Kidney (tissue), 22 donors: ENCODE measurements at places on chromosomes 13 and 19. TPM values are rescaled to one million over a fixed set of nuclear protein-coding genes. Genes with fewer than 3 reads are reported as not detected.

DNA sequence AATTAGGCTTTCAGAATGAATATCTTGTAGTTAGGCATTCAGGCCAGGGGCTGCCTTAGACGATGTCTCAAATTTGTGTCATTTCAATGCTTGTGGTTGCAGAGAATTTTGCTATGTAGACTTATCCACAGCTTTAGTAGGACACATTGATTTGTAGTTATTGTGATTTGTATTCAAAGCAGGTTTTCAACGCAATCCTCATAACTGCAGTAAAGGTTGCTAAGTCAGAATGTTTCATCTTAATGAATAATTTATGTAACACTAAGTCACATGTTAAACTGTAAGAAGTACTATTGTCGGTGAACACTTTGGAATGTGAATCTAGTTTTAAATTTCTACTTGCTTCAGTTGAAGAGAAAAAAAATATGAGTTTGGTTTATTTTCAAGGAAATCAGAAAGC, 1117.2 kb upstream of the SPRY2 start:
- H3K27me3 ChIP-seq = no peaks in the 10 kb centered on the region
- H3K27ac ChIP-seq = no peak overlapping the region
- H3K36me3 ChIP-seq = no peaks in the 10 kb centered on the region
- H3K4me3 ChIP-seq = no peak overlapping the region

Gene CPAMD8
- total RNA-seq = 64.1 TPM

- H3K36me3 ChIP-seq = no peaks in the 10 kb centered on the region
- no peaks in the 10 kb centered on the region for H3K27me3 ChIP-seq
- no peak overlapping the region for H3K4me3 ChIP-seq
- no peaks in the 10 kb centered on the region for H3K4me1 ChIP-seq
Observed at GRCh38 chr19:2341982-2342381, 13.5 kb downstream of the SPPL2B start.

DNA sequence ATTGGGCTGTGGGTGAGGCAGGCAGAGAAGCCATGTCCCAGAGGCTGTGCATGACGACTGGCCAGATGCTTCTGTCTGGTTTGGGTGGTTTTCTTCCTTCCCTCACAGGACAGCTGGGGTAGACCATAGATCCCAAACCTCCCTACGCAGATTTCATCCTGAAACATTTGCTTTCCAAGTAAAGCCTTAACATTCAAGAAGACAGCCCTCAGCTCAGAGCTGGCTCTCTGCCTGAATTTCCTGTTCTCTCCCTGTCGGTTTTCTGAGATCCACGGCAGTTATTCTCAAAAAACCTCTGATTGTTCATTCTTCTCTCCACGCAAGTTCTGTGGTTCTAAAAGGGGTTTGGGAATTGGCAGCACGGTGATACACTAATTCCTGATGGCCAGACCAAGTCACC, 25.3 kb downstream of the UQCRFS1 start:
- no peak for DNase-seq
- no peaks in the 10 kb centered on the region for H3K4me1 ChIP-seq
- no peaks in the 10 kb centered on the region for H3K36me3 ChIP-seq
- H3K27me3 ChIP-seq = no peaks in the 10 kb centered on the region
- H3K4me3 ChIP-seq = no peak overlapping the region

GRCh38 chr19:11574689-11575088, 2.8 kb downstream of the ACP5 start:
- no peak for DNase-seq
- no peak overlapping the region for H3K4me3 ChIP-seq
- H3K36me3 ChIP-seq = no peaks in the 10 kb centered on the region

Gene TTC9B
- total RNA-seq = not detected

DNA sequence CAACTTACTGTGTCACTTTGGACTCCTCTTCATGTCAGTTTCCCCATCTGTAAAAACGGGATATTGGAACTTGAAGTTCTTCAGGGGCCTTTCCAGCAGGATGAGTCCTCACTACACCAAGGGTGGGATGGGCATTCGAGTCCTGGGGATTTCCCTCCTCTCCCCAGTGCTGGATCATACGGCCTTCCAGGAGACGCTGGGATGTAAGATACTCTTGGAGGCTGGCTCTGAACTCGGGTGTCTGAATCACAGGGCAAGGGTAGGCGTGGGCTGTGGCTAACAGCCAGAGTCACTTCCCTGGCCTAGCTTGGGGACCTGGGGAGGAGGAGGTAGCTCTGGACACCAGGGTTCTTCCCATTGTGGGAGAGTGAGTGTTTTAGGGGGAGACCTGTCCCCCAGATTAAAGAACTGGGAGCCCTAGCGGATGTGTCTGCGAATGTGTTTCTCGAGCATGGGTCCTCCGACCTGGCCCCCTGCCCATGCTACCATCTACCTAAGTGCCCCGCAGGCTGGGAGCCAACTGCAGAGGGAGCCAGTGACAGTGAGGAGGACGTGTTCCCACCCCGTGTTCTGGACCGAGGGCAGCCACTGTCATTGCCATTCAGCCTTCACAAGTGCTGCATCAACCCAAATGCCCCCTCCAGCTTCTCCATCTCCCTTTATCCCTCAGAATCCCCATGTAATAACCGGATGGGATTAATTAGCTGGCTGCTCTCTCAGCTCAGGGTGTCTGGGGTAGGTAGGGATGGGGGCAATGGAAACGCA, 2.4 kb upstream of the CYTH2 start:
- no peak overlapping the region for H3K27ac ChIP-seq
- no peak overlapping the region for H3K4me3 ChIP-seq
- H3K27me3 ChIP-seq = no peaks in the 10 kb centered on the region
- H3K4me1 ChIP-seq = no peaks in the 10 kb centered on the region
- DNase-seq = no peak

Gene CEACAM5
- not detected for total RNA-seq

- no peaks in the 10 kb centered on the region for H3K36me3 ChIP-seq
- H3K4me1 ChIP-seq = no peaks in the 10 kb centered on the region
- no peaks in the 10 kb centered on the region for H3K27me3 ChIP-seq
Observed at GRCh38 chr13:33145667-33146066, 129.4 kb downstream of the KL start.

- no peaks in the 10 kb centered on the region for H3K27me3 ChIP-seq
- DNase-seq = no peak
- H3K4me3 ChIP-seq = no peak overlapping the region
- H3K4me1 ChIP-seq = no peaks in the 10 kb centered on the region
- H3K27ac ChIP-seq = no peak overlapping the region
Observed at GRCh38 chr13:26485786-26486185, 71.7 kb upstream of the WASF3 start.

- H3K27ac ChIP-seq = no peak overlapping the region
- no peak overlapping the region for H3K4me3 ChIP-seq
- peaks cover 18% of the 10 kb centered on the region for H3K4me1 ChIP-seq
- no peak for DNase-seq
- peaks cover 2% of the 10 kb centered on the region for H3K36me3 ChIP-seq
Observed at GRCh38 chr19:45151320-45151719, 9.5 kb downstream of the NKPD1 start.

GRCh38 chr19:6045108-6045507, 65.2 kb downstream of the RFX2 start:
- no peak overlapping the region for H3K27ac ChIP-seq
- H3K36me3 ChIP-seq = no peaks in the 10 kb centered on the region
- no peaks in the 10 kb centered on the region for H3K27me3 ChIP-seq
- no peak for DNase-seq
- H3K4me3 ChIP-seq = no peak overlapping the region

GRCh38 chr19:53894707-53895106, 12.7 kb downstream of the PRKCG start:
- H3K27me3 ChIP-seq = no peaks in the 10 kb centered on the region
- H3K36me3 ChIP-seq = no peaks in the 10 kb centered on the region
- no peak overlapping the region for H3K4me3 ChIP-seq
- H3K4me1 ChIP-seq = no peaks in the 10 kb centered on the region
- no peak for DNase-seq

Gene TLE6
- 3.7 TPM for total RNA-seq

Gene CATSPERD
- not detected for total RNA-seq

DNA sequence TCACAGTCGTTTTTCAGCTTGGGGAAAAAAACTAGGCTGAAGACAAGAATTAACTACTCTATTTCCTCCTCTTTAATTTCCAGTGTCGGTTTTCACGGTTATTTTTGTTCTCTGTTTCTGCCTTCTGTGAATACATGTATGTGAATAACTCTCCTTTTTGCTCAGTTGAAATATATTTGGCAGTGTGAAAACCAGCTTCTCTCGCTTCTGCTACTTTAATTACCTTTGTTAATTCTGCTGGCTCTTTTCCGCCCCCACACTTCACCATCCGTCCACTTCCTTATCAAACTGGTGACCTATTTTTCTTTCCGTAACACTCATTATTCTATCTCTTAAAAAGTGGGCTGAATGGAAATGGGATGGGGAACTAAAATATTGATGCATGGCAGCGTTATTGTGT, 126.4 kb downstream of the POU4F1 start:
- H3K4me3 ChIP-seq = no peak overlapping the region
- no peaks in the 10 kb centered on the region for H3K4me1 ChIP-seq
- no peak overlapping the region for H3K27ac ChIP-seq

GRCh38 chr13:93001866-93002461, 224.6 kb upstream of the GPC6 start:
- H3K4me3 ChIP-seq = no peak overlapping the region
- DNase-seq = no peak
- H3K36me3 ChIP-seq = no peaks in the 10 kb centered on the region
- H3K4me1 ChIP-seq = no peaks in the 10 kb centered on the region

Gene SYCN
- not detected for total RNA-seq

DNA sequence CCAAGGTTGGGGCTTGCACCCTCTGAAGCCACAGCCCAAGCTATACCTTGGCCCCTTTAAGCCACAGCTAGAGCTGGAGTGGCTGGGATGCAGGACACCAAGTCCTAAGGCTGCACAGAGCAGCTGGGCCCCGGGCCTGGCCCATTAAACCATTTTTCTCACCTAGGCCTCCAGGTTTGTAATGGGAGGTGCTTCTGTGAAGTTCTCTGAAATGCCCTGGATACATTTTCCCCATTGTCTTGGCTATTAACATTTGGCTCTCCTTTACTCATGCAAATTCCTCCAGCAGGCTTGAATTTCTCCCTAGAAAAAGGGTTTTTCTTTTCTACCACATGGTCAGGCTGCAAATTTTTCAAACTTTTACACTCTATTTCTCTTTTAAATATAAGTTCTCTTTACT, 93.8 kb upstream of the FGF14 start:
- no peaks in the 10 kb centered on the region for H3K36me3 ChIP-seq
- H3K27me3 ChIP-seq = no peaks in the 10 kb centered on the region
- H3K4me1 ChIP-seq = no peaks in the 10 kb centered on the region
- no peak overlapping the region for H3K27ac ChIP-seq
- no peak overlapping the region for H3K4me3 ChIP-seq
- no peak for DNase-seq

- no peak for DNase-seq
- no peaks in the 10 kb centered on the region for H3K27me3 ChIP-seq
- H3K4me3 ChIP-seq = no peak overlapping the region
- H3K36me3 ChIP-seq = no peaks in the 10 kb centered on the region
- no peaks in the 10 kb centered on the region for H3K4me1 ChIP-seq
Observed at GRCh38 chr13:70571221-70571620, 463.0 kb upstream of the KLHL1 start.

DNA sequence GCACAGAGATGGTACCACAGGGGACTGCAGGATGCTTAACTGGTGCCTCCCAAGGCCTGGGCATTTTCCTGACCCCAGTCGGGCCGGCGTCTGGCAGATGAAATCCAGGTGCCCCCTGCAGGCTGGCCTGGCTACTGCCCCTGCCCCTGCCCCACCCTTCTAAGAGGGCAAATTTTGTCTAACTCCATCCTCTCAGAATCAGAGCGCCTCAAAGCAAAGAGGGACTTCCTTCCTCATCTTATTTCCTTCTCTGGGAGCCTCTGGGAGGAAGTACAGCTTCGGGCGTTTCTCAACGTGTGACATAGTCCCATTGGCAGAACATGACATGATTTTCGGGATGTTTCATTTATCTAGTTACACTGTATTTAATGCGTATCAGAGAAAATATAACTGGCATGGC, 2.7 kb downstream of the PRKACA start:
- DNase-seq = no peak
- no peak overlapping the region for H3K4me3 ChIP-seq
- H3K4me1 ChIP-seq = no peaks in the 10 kb centered on the region
- H3K27me3 ChIP-seq = no peaks in the 10 kb centered on the region

- H3K4me1 ChIP-seq = no peaks in the 10 kb centered on the region
- H3K36me3 ChIP-seq = no peaks in the 10 kb centered on the region
- DNase-seq = no peak
- no peak overlapping the region for H3K27ac ChIP-seq
- H3K27me3 ChIP-seq = no peaks in the 10 kb centered on the region
- H3K4me3 ChIP-seq = no peak overlapping the region
Observed at GRCh38 chr13:36370108-36370429, 23.9 kb upstream of the SPART start.

DNA sequence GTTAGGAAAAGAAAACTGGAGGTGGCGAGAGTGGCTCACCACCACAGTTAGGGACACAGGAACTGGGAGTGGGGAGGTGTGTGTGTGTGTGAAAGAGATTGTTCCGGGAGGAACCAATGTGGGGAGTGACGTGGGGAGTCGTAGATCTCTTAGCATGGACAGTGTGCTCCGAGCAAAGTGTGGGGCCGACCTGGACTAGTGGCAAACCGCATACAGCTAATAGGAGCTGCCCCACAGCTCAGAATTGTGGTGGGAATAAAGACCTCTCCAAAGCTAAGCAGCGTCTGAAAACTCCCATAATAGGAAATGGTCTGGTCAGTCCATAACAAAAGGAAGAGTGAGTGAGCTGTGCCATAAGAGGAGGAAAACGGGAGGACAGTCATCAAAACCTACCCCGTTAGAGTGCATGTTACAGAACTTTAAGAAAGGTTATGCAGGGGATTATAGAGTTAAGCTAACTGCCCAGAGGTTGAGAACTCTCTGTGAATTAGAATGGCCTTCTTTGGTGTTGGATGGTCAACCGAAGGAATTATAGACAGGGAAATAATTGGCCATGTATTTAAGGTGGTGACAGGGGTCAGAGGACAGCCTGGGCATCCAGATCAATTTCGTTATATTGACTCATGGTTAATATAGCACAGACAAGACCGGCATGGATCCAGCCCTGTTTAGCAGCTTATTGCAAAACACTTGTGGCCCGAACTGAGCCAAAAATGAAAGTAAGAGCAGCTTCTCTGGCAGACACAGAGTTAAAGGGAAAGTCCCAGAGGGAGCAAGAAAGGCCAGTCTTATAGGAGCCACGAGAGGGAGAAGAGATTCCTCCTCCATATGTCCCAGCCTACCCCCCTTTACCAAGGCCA, 8.9 kb upstream of the SLC15A1 start:
- no peak for DNase-seq
- no peaks in the 10 kb centered on the region for H3K27me3 ChIP-seq

DNA sequence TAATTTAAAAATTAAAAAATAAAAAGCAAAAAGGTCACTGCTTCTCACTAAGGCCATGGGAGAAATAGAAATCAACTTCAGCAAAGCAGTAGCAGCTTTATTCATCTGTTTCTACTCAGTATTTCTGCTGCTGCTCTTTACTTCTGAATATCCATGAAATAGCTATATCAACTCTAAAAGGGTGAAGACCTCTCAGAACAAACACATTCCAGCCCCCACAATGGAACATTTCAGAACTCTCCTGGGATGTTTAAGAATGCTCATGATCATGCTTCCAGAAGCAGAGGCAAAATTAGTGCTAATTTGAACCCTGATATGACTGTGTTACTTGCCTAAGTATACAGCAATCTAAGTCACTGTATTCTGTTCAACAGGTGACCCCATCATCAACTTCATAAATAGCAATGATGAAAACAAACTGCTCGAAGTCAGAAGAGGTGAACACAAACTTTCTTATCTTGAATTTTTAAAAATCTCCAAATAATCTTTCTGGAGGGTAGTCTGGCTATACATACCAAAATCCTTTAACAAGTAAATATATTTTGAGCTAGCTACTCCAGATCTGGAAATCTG, 29.6 kb upstream of the DOCK9 start:
- H3K4me3 ChIP-seq = no peak overlapping the region
- no peak overlapping the region for H3K27ac ChIP-seq
- no peak for DNase-seq
- H3K36me3 ChIP-seq = no peaks in the 10 kb centered on the region
- H3K27me3 ChIP-seq = no peaks in the 10 kb centered on the region
- no peaks in the 10 kb centered on the region for H3K4me1 ChIP-seq
